Endodermal cell (in vitro differentiated cells): ENCODE measurements at places on chromosomes 2 and 18. TPM values are rescaled to one million over a fixed set of nuclear protein-coding genes. Genes with fewer than 3 reads are reported as not detected.

- DNase-seq, result no peak
Measured at GRCh38 chr2:49931241-49931640, 776.9 kb upstream of the FSHR start.

DNA sequence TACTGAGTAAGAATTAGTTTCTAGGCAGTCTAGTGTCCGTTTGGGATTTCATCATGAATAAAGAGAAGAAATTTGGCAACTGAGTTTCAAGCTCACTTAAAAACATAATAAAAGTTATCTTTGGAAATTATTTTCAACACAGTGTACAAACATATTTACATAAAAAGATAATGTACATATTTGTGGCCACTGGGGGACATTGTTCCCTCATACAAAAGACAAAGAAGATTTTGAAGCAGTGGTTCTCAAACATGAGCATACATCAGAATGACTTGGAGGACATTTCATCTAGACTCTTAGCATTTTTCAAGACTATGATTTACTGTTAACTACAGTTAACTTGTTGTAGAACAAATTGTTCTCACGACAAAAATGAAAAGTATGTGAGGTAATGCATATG lies 15.7 kb upstream of the TTC21B start:
- no peak for DNase-seq

DNA sequence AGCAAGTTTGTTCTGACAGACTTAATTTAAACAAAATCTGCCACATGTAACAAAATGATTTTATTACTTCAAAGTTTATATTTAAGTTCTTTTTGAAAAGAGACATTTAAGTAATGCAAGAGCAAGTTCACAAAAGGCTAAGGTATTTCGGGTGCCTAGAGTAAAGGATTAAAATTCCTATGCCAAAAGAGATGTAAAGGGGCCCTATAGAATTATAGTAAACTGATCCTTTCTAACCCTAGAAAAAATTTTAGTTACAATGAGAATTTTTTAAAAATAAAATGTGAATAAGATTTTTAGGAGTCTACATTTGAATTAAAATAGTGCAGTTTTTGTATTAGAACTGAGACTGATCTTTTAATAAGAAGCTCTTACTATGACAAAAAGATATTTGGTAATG lies 147.1 kb downstream of the PLEKHA3 start:
- DNase-seq, result no peak

DNA sequence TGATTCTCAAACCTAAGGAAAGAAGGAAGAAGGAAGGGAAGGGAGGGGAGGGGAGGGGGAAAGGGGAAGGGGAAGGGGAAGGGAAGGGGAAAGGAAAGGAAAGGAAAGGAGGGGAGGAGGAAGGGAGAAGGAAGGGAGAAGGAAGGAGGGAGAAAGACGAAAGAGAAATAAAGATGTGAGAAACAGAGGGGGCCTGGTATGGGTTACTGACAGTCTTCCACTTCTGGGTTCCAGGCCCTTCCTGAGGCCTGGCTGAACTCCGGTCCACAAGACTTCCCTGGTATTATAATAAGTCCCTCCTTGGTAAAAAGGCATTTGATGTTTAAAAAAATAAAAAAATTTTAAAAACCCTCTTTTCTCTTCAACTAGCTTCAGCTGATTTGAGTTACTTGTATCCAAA lies 17.4 kb downstream of the SLC4A5 start:
- DNase-seq, result no peak

GALNT13 gene
- total RNA-seq, result 6.0 to 13.4 TPM (median 6.0 TPM) in 3 replicates

HAAO gene
- 12.2 and 13.4 TPM in 2 replicates for total RNA-seq

REG1B gene
- total RNA-seq, result not detected in 3 replicates

MYOM1 gene
- 0.27 and 0.88 TPM in 2 replicates for total RNA-seq

LRRTM4 gene
- total RNA-seq, result 21.1 and 21.4 TPM in 2 replicates

NAT8 gene
- total RNA-seq, result not detected in 3 replicates
